Uterus (tissue), 4 donors: ENCODE measurements at places on chromosomes 7 and 10. TPM values are rescaled to one million over a fixed set of nuclear protein-coding genes. Genes with fewer than 3 reads are reported as not detected.

TMEM130 gene
- total RNA-seq = 3.9 TPM

TLX1 gene
- not detected for total RNA-seq

FBXO24 gene
- not detected for total RNA-seq

WEE2 gene
- not detected for total RNA-seq

CRYGN gene
- 2.9 TPM for total RNA-seq

GRCh38 chr7:101164071-101164840, 1.1 kb downstream of the VGF start:
- no peak for DNase-seq

- DNase-seq = no peak
Measured at GRCh38 chr7:158140538-158141220, 446.9 kb downstream of the PTPRN2 start.

GRCh38 chr10:80172896-80173295, 32.4 kb downstream of the ANXA11 start:
- no peak for DNase-seq

DNA sequence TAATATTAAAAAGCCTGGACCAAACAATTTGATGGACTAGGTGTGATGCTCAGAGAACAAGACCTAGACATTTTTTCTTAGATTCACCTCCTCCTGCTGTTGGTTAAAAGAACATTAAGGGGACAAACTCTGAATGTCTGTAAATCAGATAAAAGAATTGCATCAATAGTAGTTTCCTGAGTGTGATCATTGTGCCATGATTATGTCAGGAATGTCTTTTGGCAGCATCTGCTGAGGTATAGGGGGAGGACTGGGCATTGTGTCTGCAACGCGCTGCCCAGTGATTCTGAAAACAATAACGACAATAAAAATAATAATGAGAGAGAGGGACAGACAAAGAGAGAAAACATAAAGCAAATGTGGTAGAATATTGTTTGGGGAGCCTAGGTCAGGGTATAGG, 6.9 kb downstream of the C7orf57 start:
- no peak for DNase-seq

- no peak for DNase-seq
Measured at GRCh38 chr10:7134448-7134847, 276.4 kb downstream of the SFMBT2 start.

DNA sequence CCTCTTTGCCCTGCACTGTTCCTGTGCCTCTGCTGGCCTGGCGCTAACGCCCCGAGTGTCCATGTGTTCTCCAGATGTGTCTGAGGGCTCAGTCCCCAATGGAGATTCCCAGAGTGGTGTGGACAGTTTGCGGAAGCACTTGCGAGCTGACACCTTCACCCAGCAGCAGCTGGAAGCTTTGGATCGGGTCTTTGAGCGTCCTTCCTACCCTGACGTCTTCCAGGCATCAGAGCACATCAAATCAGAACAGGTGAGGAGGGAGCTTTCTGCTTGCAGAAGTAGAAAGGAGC, 60.9 kb downstream of the PAX2 start:
- no peak for DNase-seq

DNA sequence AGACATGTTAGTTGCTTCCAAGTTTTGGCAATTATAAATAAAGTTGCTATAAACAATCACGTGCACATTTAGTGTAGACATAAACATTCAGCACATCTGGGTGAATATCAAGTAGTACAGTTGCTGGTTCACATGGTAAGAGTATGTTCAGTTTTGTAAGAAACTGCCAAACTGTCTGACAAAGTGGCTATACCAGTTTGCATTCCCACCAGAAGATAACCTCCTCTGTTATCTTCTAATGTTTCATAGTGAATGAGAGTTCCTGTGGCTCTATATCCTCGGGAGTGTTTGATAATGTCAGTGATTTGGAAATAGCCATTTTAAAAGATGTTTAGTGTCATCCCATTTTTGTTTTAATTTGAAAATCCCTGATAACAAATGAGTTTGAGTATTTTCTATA, 259.6 kb upstream of the PLXDC2 start:
- no peak for DNase-seq

DNA sequence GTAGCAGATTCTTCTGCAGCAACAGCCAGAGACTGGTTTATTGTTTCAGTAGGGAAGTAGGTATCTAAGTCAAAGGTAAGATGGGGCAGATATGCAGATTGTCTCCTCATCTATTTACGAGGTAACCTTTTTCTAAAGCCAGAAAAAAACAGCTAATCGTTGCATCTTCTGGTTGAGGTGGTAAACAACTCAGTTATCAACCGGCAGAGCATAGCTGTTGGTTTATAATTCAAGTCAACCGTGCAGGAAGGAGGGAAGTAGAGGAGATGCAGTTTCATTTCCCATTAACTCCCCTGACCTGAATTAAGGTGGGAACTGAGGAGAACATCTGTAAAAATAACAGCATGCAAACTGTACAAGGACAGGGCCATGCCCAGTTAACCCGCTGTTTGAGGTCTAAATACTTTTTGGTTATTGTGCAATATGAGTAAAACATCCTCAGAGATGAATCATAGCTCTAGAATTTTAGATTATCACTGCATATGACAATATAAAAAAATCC, 156.5 kb upstream of the ITGB1 start:
- no peak for DNase-seq

GRCh38 chr7:82429408-82429807, 14.2 kb downstream of the CACNA2D1 start:
- no peak for DNase-seq

DNA sequence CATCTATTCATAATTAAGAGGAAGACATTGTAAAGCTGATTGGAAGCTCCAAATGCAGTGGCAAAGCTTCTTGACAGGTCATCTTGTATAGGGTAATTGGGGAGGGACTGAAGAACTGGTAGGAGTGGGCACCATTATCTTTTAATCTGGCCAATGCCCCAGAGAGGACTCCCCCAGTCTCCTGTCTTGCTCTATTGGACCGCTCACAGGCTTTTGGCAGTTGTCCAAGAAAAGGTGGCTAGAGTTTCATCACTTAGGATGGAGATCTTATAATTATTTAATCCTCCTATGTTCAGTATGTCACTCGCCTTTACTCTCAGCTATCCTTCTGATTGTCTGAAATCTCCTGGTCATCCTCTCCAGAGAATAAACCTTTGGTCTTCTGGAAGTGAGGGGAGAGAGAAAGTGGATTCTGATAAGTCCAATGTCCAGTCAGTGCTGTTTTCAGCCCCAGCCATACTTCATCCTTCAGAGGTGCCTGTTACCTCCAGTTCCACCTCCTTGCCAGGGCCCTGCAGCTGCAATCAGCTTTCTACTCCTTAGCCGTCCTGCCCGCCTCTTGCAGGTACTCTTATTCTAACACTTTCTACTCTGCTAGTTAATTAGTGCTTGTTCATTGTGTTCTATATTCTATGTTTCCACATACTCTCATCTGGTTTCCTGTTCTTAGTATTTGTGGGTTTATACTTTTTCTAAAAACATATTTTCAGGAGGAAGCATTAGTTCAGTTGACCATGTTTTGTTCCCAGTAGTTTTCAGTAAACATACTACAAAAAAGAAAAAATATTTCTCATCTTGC, 241.6 kb downstream of the NSUN6 start:
- no peak for DNase-seq
